Activated T-cell treated with anti-CD3 and anti-CD28 coated beads, Interleukin-2, amount 50 U/mL, for 48 hours (primary cell): ENCODE measurements at places on chromosomes 5 and 9.

GRCh38 chr9:109918339-109919163 is 138.6 kb downstream of the PALM2AKAP2 start:
- DNase-seq = peak; percentile 69

DNA sequence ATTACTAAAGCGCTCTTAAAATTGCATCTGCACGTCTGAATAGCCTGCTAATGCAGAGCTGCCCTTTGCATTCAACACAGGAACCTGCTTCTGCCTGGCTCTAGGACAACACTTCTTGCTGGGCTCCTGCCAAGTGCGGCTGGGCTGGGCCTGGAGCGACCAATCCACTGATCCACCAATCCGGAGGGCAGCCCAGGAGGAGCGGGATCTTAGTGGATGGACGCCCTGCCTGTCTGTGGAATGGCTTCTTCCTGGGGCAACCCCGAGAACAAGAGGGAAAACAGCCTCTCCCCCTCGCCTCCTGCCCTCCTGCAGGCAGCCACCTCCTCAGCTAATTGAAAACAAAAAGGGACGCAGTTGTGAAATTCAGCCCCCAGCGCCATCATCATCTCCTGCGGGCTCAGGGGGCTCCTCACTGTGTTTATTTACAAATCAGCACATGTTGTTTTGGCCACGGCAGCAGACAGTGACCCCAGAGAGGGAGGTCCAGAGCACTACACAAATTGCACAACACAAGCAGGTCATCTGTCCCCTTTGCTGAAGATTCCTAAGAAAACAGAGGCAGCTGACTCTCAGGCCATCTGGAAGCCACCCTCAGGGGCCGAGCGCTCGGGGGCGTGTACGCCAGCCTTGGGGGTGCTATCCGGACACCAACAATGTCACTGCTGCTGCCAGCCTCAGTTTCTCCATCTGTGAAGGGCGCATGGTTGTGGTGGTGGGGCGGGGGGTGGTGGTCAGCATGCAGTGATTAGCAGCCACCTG is 57.3 kb downstream of the GADD45G start:
- no peak for DNase-seq

DNA sequence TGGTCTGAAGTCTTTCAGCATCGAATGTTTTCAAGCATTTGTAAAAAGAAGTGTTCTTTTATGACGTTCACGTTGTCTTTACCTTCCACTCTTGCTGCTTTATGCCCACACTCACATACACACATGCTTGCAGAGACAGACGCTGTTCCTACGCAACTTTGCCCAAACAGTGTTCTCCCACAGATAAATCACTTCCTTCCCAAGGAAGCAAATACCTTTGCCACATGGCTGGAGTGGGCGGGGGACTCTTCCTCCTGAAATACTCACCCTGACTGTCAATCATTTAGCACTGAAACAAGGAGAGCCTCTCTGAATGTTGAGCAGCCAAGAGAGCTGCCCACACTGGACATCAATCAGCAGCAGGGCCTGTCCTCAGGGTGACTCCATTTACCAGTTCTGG is 22.4 kb upstream of the ASTN2 start:
- DNase-seq = no peak

DNA sequence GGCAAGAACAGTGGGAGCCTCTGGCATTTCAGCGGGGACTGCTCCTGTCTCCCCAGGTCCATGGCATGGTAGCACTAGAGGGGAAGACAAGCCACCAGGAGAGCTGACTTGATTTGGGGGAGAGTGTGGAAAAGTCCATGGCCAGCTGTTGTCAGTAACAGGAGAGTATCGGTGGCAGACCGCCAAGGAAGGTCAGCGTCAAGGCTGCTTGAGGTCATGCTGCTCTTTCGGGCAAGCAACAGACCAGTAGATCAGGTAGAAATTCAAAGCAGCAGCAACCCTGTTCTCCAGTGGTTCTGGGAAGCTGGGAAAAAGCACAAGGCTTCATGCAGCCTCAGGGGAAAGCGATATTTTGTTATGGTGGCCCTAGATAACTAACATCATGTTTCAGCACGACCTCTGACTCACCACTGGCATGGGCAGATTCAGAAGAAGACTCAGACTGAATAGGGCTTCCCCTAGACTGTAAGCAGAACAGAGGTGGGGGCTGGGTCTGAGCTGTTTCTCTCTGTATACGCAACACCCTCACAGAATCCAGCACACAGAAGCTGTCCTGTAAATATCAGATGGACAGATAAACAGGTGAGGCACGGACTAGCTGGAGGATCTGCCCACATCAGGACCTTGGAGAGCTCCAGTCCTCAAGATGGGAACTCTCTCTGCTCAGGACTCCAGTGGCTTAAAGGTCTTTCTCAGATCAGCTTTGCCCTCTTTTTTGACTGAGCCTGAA is 35.2 kb upstream of the PLEKHG4B start:
- DNase-seq = no peak

GRCh38 chr5:43294226-43294625 is 19.0 kb downstream of the HMGCS1 start:
- DNase-seq = no peak

GRCh38 chr9:108579757-108580439 is 275.9 kb downstream of the ACTL7B start:
- no peak for DNase-seq

- no peak for DNase-seq
Measured at GRCh38 chr9:124190761-124191160, 67.0 kb upstream of the NEK6 start.

GRCh38 chr5:8270246-8270645 is 401.3 kb downstream of the MTRR start:
- DNase-seq = no peak

- no peak for DNase-seq
Measured at GRCh38 chr9:105146677-105147076, 97.8 kb upstream of the SLC44A1 start.

GRCh38 chr9:131627648-131628458 is 82.5 kb downstream of the PRRT1B start:
- peak; percentile 58 for DNase-seq

GRCh38 chr5:80185095-80185494 is 70.8 kb downstream of the SERINC5 start:
- DNase-seq = no peak

DNA sequence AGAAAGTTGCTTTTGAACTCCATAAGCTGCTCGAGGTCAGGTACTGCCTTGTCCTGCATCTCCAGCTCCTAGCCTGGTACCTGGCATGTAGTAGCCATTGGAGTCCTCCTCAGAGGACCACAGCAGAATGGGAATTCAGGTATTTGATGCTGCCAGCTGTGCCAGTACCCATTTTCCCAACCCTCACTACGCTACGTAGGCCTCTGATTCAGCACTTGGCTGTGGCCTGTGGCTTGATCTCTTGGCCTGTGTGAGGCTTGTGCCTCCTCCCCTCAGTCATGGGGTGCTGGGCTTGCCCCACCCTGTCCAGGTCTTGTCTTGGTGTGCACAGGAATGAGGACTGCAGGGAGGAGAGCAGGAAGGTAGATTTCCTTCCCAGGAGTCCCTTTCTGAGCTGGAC is 11.8 kb downstream of the OTULIN start:
- peak; percentile 60 for DNase-seq

GRCh38 chr5:37926732-37927131 is 86.9 kb upstream of the GDNF start:
- DNase-seq = no peak

DNA sequence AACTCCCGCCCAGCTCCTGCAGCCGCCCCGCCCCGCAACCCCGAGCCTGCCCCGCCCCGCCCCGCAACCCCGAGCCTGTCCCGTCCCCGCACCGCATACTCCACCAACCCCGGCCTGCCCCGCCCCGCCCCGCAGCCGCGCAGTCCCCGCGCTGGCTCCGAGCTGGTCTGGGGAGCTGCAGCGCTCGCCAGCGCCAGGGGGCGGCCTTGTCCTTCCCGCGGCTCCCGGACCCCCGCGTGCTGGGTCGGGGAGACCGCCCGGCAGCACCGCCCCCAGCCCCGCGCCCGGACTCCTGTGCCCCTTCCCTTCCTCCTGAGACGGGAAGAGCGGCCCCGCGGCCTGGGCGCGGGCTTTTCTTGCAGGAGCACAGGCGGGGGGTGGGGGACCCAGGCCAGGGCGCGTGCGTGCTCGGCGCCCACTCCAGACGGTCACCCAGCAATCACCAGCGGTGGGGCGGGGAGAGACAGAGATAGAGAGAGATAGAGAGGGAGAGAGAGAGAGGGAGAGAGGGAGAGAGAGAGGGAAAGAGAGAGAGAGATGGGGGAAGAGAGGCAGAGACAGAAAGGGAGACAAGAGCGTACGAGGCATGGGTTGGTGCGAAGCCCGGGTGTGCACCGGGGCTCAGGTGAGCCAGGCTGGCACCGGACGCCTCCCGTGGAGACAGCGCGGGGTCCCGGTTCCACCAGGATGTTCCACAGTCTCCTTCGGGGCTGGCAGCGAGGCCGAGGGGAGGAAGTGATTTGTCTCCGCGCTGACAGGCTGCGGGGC is 14.7 kb upstream of the TMEM250 start:
- no peak for DNase-seq

GRCh38 chr5:137341831-137342230 is 157.3 kb downstream of the SPOCK1 start:
- DNase-seq = no peak

DNA sequence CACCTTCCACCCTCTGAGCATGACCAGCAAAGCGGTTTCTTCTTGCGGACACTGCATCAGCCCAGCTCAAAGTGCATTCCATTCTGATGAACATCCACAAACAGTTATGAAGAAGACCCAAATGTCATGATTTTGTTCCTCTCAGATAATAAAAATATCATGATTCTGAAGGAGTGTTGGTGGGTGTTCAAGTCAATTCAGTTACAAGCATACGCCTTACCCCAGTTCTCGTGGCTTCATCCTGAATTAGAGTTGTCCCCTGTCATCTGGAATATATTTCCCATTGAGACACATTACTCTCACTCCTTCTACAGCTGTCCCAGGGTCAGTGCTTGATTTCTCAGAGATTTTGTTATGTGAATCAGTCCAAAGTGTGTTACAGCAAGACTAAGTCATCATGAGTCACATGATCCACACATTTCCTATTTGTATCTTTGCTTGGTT is 325.4 kb downstream of the RFX3 start:
- DNase-seq = no peak

GRCh38 chr5:126437721-126438120 is 14.5 kb downstream of the GRAMD2B start:
- DNase-seq = no peak

DNA sequence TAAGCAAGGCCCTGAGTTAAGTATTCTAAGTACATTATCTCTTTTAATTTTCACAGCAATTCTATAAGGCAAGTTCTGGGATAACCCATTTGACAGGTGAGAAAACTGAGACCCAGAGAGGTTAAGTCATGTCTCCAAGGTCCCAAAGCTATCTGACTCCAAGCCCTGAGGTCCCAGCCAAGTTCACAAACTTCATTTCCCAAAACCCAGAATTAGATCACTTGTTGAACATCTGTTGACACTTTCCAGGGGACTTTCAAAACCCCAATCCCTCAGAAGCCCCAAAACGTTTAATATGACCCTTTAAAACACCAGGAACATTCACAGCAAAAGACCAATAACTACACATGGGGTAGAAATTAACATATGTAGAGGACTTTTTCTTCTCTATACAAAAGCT is 72.0 kb downstream of the SH3TC2 start:
- no peak for DNase-seq

GRCh38 chr5:1853531-1853930 is 29.2 kb downstream of the IRX4 start:
- no peak for DNase-seq

DNA sequence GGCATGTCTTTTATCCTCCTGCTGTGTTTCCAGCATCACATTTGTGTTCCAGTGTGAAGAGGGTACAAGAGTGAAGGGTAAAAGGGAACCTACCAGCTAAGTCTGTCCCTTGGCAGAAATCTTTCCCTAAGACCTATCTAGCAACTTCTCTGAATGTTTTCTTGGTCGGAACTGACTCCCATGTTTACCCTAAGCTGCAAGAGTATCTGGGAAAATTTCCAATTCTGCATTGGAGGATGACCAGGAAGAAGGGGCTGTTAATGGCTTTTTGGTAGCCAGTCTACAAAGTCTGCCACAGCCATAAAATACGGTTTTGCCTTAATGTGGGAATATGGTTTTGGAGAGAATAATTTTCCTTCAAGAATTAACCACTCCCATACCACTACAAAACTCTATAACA is 75.1 kb downstream of the MAST4 start:
- no peak for DNase-seq

DNA sequence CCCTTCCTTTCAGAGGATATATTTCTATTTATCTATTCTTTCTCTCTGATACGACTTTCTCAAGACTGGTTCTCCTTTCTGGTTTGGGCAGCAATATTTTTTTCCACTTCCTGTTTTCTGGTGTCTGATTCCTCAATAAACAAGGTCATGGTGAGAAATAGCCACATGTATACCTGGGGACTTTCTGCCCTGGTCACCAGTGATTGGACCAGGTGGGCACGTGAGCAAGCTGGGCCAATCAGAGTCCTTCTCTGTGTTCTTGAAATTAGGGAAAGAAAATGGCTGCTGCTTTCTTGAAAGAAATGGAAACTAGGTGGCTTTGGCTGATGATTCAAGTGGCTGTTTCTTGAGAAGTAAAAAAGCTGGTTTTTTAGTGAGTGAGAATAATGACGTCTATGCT is 18.4 kb upstream of the GSN start:
- no peak for DNase-seq

- DNase-seq = no peak
Measured at GRCh38 chr9:21252721-21253547, 13.1 kb upstream of the IFNA14 start.

- DNase-seq = no peak
Measured at GRCh38 chr5:136135536-136135935, 2.9 kb downstream of the SMAD5 start.

- DNase-seq = no peak
Measured at GRCh38 chr9:2096376-2096970, 81.3 kb downstream of the SMARCA2 start.

GRCh38 chr5:79133657-79134451 is 22.2 kb downstream of the BHMT start:
- peak; percentile 79 for DNase-seq

- no peak for DNase-seq
Measured at GRCh38 chr9:123527981-123528380, 172.0 kb downstream of the CRB2 start.

DNA sequence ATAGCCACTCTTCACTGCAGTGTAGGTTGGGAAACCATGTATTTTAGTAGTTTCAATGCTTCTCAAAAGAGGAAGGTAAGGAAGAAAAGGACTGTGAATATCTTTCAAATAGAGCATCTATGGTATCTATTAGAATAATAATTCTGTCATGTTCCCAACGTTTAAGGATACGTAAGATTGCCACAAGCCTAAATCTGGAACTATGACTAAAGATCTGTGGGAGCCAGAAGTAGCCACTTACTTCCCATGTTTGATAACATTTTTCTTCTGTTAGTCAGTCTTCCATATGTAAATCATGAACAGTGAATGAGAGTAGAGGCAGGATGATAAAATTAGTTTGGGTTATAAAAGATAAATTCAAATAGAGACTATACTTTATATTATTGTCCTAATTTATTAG is 16.3 kb upstream of the MROH2B start:
- no peak for DNase-seq

DNA sequence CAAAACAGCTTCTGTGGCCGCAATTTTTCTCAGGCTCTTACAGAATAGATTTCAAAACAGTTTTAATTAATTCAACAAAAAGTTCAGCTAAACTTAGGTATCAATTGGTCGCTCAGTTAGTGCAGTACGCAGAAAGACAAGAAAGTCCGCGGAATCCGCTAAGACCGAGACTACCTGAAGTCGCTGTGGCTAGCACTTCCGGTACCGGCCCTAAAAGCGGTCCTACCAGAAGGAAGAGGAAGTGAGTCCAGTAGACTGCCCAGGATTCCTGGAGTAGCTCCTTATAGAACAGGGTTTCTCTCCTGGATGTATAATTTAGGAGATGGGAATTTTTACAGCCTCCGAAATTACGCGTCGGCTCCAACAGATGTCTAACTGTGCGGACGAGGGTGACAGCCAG is 16.6 kb upstream of the PCDHB2 start:
- DNase-seq = no peak
